ENCODE measurements at places on chromosomes 2 and 18.

DNA sequence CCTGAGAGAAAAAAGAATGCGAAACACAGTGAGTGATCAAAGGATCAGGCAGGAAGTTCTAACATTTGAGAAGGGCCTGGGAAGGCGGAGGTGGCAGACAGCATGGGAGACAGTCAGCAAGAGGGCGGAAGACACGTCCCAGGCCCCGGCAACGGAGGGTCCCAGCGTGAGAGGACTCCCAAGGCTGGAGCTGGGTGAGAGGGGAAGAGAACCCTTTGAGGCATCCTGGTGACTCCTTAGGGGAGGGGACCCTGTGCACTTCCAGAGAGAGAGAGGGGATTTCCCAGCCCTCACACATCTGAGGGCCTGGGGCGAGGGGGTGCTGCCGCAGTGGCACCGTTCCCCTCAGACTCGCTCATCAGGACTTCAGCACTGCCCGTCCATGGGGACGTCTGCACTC is 133.4 kb downstream of the RTP5 start:
- no peak for DNase-seq

DNA sequence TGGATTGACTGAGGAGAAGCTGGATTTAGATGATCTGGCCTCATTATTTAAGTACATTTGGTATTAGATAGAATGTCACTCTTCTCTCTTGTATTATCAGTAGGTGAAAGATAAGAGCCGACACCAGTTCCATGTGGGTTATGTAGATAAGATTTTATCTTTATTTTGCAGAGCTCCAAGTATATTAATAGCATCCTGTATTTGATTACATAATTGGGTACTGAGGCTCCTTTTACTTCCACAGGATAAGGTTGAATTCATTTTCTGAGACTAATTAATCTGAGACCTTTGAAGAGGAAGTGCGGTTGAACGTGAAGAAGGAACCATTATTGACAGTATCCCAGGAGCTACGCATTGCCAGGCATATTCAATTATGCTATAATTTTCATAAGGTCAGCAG is 32.8 kb upstream of the CD226 start:
- no peak for DNase-seq

DNA sequence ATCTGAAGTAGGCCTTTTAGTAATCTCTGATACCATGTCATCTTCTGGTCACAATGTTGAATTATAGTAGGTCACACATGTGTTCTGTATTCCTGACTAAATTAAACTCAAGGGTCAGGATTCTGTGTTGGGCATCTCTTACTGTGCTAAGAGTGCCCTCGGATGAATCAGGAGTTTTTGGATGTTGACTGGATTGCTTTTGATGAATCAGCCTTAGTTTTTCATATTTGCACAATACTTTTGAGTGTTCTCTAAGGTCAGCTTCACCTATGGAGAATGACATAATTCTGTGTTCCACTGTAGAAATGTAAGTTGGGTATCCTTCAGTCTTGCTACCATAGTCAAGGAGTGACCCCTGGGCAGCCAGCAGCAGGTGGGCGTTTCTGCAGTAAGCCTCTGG is 190.1 kb downstream of the PTPRM start:
- DNase-seq = no peak

DNA sequence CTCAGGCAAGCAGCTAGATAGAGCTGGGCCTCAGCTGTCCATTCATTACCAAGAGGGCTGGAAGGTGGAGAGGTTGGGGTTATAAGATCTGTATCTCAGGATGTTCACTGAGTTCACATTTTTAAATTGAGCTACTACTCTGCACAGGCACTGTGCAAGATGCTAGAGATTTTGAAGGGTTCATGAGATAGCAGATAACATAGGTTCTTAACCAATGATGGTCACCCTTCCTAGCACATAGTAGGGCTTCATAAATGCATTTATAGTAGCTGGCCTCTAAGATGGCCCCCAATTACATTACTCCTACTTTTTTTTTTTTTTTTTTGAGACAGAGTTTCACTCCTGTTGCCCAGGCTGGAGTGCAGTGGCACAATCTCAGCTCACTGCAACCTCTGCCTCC is 79.7 kb downstream of the DDX1 start:
- DNase-seq = no peak

- DNase-seq = peak; percentile 30
These were observed 44.5 kb downstream of the USP34 start for GRCh38 chr2:61426267-61426897.

GRCh38 chr2:19356545-19357401 is 1.6 kb downstream of the OSR1 start:
- DNase-seq = no peak

DNA sequence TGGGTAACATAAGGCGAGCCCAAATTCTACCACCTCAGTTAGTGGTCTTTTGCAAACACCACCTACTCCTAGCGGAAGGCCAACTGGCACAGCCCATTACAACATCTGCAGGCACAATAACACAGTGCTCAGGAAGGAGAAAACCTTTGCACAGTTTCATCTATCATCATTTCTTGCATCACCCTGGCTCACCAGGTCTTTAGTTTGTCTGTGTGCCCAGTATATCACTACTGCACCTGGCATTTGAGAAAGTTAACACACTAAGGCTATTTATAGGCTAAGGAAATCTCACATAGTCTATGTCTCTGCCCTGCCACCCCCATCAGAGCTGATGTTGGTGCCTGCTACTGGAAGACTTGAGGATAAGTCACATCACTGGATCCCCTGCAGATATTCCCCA is 484.0 kb downstream of the SATB2 start:
- no peak for DNase-seq

- DNase-seq = no peak
These were observed 488.7 kb upstream of the ID2 start for GRCh38 chr2:8193146-8193545.

DNA sequence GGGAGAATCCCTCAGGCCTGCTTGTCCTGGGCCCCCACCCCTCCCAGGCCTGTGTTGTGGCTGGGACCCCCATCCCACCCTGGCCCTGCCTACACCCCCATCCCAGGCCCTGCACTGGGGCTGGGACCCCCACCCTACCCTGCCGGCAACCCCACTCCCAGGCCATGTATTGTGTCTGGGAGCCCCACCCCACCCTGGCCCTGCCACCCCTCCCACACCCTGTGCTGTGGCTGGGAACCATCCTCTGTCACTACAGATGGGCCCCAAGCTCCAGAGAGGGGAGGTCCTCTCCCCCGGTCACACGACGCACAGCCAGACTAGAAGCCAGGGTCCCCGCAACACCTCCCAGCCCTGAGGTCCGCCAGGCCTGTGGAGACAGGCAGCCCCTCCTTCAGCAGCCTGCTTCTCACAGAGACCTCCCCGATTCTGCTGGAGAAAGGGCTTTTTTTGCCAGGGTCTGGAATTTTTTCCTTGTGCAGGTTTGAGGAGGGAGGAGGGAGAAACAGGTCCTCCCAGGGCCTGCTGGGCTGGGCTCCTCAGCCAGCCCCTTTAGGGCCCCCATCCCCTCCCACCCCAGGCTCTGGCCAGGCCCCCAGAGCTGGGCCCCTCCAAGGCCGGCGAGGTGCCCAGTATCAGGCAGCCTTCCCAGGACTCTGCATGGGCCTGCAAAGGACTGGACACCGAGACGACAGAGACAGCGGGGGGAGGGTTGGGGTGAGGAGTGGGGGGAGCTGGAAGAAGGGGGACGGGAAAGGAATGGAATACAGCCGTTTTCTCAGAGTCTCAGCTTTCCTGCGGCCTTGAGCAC is 28.0 kb downstream of the KIF1A start:
- no peak for DNase-seq

GRCh38 chr2:191927991-191928390 is 81.1 kb upstream of the CAVIN2 start:
- DNase-seq = no peak

DNA sequence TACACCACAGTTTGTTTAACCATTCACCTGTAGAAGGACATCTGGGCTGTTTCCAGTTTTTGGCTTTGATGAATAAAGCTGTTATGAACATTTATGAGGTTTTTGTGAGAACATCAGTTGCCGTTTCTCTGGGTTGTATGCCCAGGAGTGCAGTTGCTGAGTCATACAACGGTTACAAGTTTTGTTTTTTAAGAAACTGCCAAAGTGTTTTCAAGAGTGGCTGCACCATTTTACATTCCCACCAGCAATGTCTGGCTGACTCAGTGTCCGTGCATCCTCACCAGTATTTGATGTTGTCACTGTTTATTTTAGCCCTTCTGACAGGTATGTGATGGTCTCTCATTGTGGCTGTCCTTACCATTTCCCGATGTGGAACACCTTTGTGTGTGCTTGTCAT is 48.0 kb upstream of the GPR17 start:
- no peak for DNase-seq

DNA sequence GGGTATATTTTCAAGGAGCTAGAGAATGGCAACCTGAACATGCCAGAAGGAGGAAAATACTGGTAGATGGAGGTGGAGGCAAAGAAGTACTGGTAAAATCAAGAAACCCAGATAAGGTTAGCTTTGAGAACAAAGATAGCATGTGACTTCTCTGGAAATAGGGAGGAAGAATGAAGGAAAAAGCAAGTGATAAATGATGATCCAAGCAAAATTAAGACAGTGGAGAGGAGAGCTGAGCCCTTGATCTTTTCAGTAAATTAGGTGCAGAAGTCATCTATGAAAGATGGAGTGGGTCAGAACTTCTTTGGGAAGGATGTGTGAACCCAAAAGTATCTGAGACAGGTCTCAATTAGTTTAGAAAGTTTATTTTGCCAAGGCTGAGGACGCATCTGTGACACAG is 25.7 kb upstream of the AFTPH start:
- no peak for DNase-seq
